ENCODE measurements at places on chromosomes 2 and 18.

GRCh38 chr2:203905656-203906055 is 30.9 kb upstream of the ICOS start:
- no peak for DNase-seq

- no peak for DNase-seq
Measured at GRCh38 chr2:210177769-210178168, 6.6 kb upstream of the KANSL1L start.

DNA sequence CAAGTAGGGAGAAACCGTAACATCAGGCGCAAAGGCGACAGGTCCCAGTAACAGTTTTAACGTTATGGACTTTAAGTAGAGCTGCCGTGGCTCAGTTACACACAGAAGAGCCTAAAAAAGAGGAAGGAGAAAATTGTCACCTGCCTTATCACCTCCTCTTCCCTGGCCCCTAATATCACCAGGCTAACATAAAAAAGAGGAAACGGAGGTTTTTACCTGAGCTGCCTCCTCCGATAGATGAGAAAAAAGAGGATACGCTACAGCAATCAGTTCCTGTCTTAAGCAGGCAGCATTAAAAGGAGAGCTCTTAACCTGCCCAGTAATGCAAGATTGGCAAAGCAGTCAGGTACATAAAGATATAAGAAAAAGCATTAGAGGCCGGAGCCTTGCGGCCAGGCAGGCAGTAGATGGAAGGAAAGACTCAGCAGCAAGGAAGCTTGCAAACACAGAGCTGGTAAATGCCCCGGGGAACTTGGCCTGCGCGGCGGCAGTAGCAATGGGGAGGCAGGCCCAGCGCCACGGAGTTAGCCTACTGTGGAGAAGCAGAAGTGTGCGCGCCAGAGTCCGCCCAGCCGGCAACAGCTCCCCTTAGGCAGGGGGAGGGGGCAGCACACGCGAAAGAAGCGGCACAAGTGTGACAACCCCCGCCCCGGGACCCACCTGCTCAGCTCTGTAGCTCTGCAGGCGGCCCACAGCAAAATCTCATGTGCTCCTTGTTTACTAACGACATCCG is 116.3 kb upstream of the SCN7A start:
- DNase-seq: no peak

GRCh38 chr2:1101011-1101782 is 150.5 kb downstream of the SNTG2 start:
- DNase-seq: no peak

- DNase-seq: no peak
Measured at GRCh38 chr2:46340740-46341420, 43.7 kb downstream of the EPAS1 start.

GRCh38 chr2:172085460-172086159 is at the start of gene DLX1:
Gene DLX1, plus strand, starts transcription at chr2:172085507. Its CDS starts 171 bp downstream, at chr2:172085678.
- no peak for DNase-seq

- no peak for DNase-seq
Measured at GRCh38 chr18:23136326-23137096, 1.2 kb downstream of the CABLES1 start.

GRCh38 chr2:215698566-215698965 is 262.7 kb upstream of the FN1 start:
- DNase-seq: no peak

DNA sequence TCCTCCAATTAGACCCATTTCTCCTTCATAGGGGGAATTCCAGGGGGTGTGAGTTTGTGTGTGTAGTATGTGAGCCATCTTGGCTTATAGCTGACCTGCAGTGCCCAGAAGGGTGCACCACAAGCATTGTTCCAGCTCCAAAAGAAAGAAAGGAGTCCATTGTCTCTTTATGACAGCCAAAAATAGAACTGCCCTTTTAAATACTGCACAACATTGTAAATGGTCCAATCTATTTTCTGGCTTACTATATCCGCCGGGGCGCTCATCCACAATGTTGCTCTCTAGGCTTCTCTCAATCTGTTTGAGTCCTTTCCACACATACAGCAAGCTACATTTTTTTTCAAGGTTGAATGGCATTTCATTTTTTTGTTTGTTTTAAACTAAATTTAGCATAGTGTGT is 517.5 kb downstream of the STK39 start:
- no peak for DNase-seq

DNA sequence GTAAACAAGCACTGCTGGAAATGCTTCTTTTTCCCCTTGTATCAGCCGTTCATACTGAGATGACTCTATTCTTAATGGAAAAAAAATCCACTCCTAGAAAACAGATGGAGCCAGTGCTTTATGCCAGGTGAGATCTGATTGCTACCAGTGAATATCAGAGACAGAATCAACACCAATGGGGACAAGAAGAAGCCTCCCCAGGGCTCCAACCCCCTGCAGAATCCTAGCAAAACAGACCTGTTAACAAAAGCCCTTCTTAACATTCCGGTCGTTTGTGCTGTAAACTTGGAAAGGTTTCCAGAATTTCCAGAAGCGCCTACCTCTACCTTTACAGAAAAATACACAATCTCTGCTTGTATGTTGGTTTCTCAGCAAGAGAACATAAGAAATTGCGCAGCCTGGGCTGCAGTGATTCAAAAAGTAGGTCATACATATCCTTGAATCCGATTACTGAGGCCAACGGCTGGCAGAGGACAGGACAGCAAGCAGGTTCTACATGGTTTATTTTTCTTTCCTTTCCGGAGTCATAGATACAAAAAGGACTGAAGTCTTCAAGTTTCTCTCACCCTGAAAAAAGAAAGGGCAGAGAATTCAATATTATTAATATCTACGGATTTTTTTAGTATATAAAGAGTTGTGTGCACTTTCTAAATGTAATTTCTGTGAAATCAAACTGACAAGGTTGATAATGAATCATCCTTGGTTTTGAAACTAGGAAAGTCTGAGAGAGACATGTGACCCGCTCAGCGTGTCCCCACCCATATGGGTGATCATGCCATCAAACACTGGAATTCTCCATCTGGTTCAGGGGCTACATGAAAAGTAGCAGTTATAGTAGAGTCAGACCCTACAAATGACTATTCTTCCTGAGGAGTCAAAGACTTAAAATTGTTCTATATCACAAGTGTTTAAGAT is 266.7 kb upstream of the MGAT5 start:
- no peak for DNase-seq

GRCh38 chr2:10274983-10275802 is 27.5 kb upstream of the HPCAL1 start:
- DNase-seq: no peak

DNA sequence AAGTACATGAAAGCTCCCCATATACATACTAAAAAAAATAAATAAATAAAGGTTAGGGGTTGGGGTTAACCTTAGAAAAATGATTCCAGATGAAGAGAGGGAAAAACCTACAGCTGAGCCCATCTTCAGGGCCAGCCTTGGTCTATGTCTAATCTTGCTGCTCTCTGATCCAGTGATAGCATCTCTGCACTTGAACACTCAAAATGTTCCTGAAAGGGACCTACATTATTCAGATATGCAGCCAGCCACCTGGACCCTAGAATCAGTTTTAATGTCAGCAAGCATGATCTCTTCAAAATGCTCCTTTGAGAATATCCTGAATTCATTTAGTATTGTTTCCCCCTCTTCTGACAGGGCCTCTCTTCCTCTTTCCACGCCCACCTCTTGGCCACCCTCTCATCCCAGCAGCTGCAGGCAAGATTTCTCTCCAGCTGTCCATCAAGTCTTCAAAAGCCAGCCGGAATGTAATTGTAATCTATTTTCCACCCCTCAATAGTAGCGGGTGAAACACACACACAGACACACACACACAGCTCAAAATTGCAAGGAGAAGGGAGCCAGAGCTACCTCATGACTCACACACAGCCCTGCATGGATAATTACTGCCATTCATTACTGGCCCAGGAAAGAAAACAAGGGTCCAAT is 135.5 kb downstream of the MYO3B start:
- DNase-seq: no peak

DNA sequence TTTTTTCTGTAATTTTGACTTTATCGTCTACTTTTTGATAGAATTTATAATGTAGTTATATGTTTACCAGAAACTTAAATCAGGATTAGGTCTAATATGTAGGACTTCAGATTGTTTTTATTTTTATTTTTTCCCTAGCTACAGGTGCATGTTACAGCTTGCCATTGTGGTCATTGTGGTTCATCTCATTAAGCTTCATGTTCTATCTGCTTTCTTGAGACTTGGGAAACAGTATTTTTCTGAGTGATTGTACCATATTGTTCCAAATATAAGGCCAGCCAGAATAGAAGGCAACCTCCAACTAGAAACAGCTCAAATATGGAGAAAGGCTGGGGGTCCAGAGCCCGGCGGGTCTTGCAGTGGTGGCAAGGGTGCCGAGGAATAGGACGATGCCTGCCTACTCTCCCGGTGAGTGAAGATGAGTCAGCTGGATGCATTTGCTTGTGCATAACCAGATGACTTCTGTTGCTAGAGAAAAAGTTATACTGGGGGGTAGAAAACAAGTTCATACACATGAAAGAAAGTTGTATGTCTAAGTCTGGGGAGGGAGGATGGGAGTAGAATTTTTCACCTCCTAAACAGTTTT is 188.4 kb downstream of the CCDC85A start:
- no peak for DNase-seq

DNA sequence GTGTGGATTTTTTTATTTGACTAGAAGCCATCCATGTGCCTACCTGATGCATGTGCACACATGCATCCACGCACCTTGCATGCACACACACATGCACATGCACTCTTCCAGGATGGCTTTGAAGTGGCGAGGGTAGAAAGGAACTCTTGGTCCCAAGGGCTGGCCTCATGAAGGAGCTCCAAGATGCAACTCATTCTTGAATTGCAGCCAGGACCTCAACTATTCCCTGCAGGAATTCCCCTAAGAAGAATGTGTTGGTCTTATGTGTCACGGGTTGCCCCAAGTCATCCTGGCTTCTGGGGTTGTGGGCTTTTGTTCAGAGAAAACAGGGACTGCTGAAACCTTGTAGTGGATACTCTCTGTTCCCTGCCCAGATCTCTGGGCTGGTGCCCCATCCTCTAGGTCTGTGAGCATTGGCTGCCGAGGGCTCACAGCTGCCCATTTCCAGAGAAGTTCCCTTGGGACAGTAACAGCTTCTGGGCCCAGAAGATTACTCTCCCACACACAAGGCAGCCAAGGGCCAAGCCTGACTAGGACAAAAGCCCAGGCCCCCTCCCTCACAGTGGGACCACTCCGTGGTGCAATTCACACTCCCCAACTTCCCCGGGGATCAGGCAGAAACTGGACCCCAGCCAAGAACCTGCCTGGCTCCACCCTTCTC is 137.6 kb downstream of the COPS8 start:
- no peak for DNase-seq

GRCh38 chr18:68467957-68468356 is 247.0 kb downstream of the TMX3 start:
- no peak for DNase-seq

- DNase-seq: no peak
Measured at GRCh38 chr2:62447411-62447810, 58.6 kb downstream of the TMEM17 start.

- no peak for DNase-seq
Measured at GRCh38 chr18:44793194-44793593, 112.5 kb downstream of the SETBP1 start.

GRCh38 chr2:202847693-202848524 is 23.7 kb downstream of the ICA1L start:
- no peak for DNase-seq

GRCh38 chr2:22855081-22855480 is 529.9 kb upstream of the KLHL29 start:
- DNase-seq: no peak

GRCh38 chr2:25159949-25160348 is 8.4 kb downstream of the POMC start:
- DNase-seq: no peak

GRCh38 chr18:44093253-44093652 is 587.4 kb upstream of the SETBP1 start:
- no peak for DNase-seq

DNA sequence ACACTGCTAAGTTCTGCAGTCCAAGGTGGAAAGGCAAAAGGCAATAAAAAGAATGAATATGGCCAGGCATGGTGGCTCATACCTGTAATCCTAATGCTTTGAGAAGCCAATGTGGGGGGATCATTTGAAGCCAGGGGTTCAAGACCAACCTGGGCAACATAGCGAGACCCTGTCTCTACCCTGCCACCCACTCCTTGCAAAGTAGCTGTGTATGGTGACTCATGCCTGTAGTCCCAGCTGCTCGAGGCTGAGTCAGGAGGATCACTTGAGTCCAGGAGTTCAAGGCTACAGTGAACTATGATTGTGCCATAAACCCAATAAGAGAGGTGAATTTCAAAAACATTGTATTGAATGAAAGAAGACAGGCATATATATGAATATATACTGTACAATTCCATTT is 2.4 kb downstream of the MYL12B start:
- no peak for DNase-seq

- DNase-seq: no peak
Measured at GRCh38 chr2:124810132-124810531, 785.0 kb downstream of the CNTNAP5 start.

GRCh38 chr18:68564351-68564750 is 150.6 kb downstream of the TMX3 start:
- DNase-seq: no peak

GRCh38 chr18:77091366-77091765 is 41.2 kb downstream of the MBP start:
- DNase-seq: no peak

DNA sequence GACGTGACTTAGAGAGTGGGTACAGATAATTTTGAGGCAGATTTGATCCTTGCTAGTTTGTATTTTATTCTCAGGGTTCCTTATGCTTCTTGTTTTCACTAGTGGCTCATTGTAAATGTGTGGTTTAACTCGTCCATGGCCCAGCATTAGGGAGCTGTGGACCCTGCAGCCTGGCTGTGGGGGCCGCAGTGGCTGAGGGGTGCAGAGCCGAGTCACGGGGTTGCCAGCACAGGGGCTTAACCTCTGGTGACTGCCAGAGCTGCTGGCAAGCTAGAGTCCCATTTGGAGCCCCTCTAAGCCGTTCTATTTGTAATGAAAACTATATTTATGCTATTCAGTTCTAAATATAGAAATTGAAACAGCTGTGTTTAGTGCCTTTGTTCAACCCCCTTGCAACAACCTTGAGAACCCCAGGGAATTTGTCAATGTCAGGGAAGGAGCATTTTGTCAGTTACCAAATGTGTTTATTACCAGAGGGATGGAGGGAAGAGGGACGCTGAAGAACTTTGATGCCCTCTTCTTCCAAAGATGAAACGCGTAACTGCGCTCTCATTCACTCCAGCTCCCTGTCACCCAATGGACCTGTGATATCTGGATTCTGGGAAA is 269.9 kb downstream of the MYT1L start:
- DNase-seq: no peak

GRCh38 chr2:45729753-45730512 is 78.5 kb downstream of the PRKCE start:
- DNase-seq: no peak

DNA sequence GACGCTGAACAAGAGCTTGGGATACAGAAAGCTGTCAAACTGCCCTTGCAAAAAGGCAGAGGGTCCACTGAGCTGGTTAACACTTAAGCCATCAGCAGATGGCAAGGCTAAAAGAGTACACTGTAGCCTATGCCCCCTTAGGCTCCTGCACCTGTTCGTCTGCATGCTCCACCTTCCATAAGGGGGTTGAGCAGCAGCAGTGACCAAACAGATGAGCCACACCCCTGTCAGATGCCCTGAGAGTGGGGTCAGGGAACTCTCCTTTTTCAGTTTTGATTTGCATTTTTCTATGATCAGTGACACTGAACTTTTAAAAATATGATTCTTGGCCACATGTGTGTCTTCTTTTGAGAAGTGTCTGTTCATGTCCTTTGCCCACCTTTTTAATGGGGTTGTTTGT is 402.5 kb upstream of the FAM98A start:
- DNase-seq: no peak

GRCh38 chr2:94923196-94923595 is 52.0 kb downstream of the TEKT4 start:
- DNase-seq: no peak

Measured in activated gamma-delta T cell treated with Interleukin-2 at 50 U/mL for 16 hours (primary cell).